ENCODE measurements at places on chromosomes 3 and 15.

- DNase-seq, result no peak
Measured at GRCh38 chr3:126552688-126553283, 5.9 kb downstream of the C3orf22 start.

GRCh38 chr3:22159004-22159695 is 408.1 kb upstream of the ZNF385D start:
- peak; percentile 18 for DNase-seq

DNA sequence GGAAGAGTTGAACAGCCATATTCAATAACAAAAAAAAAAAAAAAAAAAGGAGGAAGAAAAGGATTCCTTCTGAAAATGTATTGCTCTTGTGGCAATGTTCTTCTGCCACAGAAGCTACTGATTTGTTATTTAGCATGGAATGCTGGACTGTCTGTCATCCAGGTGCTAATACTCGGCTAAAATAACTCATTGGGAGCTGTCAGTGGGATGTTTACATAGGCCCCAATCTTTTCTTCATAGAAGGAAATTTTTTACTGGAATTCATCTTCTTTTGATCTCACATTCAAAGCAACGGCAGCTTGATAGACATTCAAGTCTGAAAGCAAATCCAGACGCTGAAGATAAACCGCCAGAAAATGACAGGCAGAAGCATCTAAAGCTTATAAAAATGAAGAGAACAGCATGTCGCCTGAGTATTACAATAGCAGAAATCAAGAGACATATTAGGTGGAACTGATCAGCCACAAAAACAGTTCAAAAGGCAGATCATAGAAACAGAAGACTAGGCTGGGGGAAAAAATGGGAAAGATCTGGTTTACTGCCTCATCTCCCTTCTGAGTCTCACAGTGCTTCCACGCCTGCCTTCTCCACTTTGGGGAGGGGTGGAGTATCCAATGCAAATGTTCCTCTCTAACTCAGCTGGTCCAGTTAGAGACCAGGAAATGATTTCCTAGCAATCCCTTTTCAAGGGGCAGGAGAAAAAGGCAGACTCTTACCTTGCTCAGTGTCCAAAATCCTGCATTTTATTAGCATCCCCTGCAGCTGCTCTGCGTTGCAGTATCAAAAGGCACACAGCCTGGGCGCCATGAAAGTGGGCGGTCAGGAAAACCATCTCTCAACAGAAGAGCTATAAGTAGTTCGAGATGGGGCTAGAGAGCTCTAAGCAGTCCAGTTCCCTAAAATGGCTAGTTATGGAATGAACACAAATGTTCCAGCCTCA is 451.9 kb downstream of the FOXP1 start:
- DNase-seq, result no peak

DNA sequence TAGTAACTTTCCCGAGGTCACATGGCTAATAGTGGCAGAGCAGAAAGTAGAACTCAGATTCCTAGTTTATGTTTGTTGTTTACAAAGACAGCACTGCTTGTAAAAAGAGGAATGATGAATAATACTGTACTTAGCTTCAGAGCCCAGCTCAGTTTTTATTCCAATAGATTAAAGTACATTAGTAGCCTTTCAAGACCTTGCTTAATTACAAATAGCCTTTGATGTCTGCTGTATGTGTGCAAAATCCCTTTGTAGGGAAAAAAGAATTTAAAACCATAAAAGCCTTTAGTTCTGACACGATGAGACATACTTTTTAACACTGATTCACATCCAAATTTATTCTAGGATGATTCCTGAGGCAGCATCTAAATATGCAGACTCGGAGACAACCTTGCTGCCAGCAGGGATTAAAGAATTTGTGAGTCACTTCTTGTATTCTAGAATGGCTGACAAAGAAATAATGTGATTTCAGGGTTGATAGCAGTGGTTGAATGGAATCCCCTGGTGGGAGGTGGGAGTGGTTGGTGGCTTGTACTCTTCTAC is 324.2 kb upstream of the TGFBR2 start:
- no peak for DNase-seq

GRCh38 chr15:64289550-64289949 is 66.4 kb downstream of the CSNK1G1 start:
- DNase-seq, result no peak

DNA sequence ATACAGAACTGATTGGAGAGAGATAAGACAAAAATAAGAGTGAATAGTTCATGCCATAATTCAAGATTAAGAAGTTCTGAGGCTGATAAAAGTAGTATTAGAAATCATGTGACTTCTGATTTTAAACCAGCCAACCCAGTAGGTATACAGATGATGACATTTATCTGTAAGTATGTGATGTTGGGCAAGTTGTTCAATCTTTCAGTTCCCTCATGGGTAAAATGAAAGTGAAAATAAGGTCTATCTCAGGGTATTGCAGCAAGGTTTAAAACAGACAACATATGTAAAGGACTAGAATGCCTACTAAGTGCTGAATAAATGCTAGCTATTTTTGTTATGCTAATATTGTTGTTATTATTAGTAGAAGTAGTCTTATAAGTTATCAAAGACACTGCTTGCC is 1055.7 kb downstream of the NAALADL2 start:
- DNase-seq, result no peak

DNA sequence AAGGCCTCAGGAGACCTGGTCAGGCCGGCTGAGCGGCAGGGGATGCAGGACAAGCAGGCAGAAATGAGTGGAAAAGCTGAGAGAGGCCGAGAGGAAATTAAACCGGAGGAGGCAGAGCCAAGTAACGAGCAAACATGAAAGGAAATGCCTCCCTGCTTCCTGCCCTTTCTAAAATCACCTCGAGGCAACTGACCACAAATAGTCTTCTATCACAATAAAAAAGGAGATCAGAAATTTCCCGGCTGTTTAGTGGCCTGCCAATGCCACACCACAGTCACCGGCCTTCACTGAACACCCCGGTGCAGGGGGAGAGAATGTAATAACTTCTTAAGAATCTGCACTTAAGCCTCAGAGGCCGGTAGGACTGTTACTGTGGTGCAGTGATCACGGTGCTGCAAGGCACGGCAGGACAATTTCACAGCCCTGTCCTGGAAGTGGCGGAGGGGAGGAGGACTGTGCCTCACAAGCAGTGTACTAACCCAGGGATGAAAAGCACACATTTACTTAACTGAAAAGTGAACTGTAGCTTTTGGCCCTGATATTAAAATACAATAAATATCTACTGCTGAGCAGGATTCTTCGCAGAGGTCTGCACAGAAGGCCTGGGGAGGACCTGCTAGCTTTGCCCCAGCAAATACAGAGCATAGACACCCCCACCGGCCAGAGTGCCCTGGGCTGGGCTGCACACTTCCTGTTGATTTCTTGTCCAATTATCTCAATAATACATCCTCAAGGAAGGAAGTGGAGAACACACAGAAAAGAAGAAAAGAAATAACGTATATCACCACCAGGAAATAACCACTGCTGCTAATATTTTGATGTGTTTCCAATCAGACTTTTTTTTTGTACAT is 183.5 kb upstream of the NSMCE3 start:
- no peak for DNase-seq

DNA sequence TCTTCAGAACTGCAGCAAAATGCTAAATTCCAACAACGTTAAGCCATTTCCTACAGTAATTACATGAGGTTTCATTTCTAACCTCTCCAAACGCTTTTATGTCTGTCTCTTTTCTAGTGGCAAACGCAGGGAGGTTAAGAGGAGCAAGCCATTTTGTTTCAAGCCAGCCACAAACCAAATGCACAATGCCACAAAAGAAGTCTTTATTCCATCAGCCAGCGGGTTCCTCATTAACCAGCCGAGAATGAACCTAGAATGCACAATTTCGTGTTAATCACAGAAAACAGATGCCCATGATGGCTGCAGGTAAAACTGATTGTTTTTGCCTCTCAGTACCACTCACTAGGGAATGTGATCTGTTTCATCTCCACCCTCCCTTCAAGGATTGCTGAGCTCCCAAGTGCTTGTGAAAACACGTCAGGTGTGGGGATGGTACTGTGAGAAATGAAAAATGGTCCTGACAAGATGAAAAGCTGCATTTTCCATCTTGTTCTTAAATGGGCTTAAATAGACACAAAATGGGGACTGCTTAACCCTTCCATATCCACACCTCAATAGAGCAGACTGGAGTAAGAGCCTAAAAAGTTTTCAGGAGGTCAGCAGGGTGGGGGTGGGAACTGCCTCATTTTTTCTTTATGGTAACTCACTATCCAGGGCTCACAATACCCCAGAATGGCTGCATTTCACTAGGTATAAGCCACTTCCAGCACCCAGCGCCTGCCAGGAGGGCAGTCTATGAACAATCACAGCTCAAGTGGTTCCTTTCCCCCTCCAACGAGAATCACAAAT is 277.1 kb downstream of the MAGI1 start:
- DNase-seq, result no peak

Measured in NB4 (cell line).